ENCODE measurements at places on chromosomes 16 and 17. TPM values are rescaled to one million over a fixed set of nuclear protein-coding genes. Genes with fewer than 3 reads are reported as not detected.

PLXDC1 gene
- 38.6 TPM for polyA plus RNA-seq

MT1M gene
- 6.6 TPM for polyA plus RNA-seq

TBC1D3I gene
- polyA plus RNA-seq = 0.68 TPM

TBC1D10B gene
- polyA plus RNA-seq = 74.1 TPM

CIBAR2 gene
- polyA plus RNA-seq = 3.6 TPM

GLTPD2 gene
- polyA plus RNA-seq = 3.5 TPM

MYOCD gene
- polyA plus RNA-seq = 0.40 TPM

ABCA6 gene
- polyA plus RNA-seq = 0.93 TPM

CRLF3 gene
- 14.4 TPM for polyA plus RNA-seq

MED1 gene
- 30.1 TPM for polyA plus RNA-seq

TM4SF5 gene
- not detected for polyA plus RNA-seq

ABAT gene
- polyA plus RNA-seq = 286 TPM

SCARF1 gene
- 9.5 TPM for polyA plus RNA-seq

PRR35 gene
- polyA plus RNA-seq = not detected

RGS11 gene
- polyA plus RNA-seq = 47.5 TPM

NEUROD2 gene
- 14.1 TPM for polyA plus RNA-seq

SLFN14 gene
- polyA plus RNA-seq = 0.09 TPM

PRR14 gene
- polyA plus RNA-seq = 65.1 TPM

PALB2 gene
- polyA plus RNA-seq = 15.4 TPM

CD300LG gene
- polyA plus RNA-seq = 0.40 TPM

HBQ1 gene
- 10.4 TPM for polyA plus RNA-seq

TBC1D3 gene
- polyA plus RNA-seq = not detected

VASN gene
- polyA plus RNA-seq = 10.8 TPM

SLC13A5 gene
- polyA plus RNA-seq = 11.4 TPM

NPIPB6 gene
- 6.1 TPM for polyA plus RNA-seq

UNC13D gene
- polyA plus RNA-seq = 6.1 TPM

SUZ12 gene
- 27.8 TPM for polyA plus RNA-seq

CCL16 gene
- 0.30 TPM for polyA plus RNA-seq

MAPT gene
- polyA plus RNA-seq = 446 TPM

CDH1 gene
- 23.6 TPM for polyA plus RNA-seq

SPNS2 gene
- 65.1 TPM for polyA plus RNA-seq

KREMEN2 gene
- polyA plus RNA-seq = 1.6 TPM

ACOX1 gene
- polyA plus RNA-seq = 32.7 TPM

RAB11FIP4 gene
- polyA plus RNA-seq = 50.5 TPM

ATMIN gene
- 53.4 TPM for polyA plus RNA-seq

NPIPB8 gene
- 2.4 TPM for polyA plus RNA-seq

ASGR2 gene
- 0.24 TPM for polyA plus RNA-seq

ALDH3A1 gene
- 0.51 TPM for polyA plus RNA-seq

CACNG5 gene
- 7.8 TPM for polyA plus RNA-seq

TMEM114 gene
- 4.2 TPM for polyA plus RNA-seq

EPX gene
- 0.75 TPM for polyA plus RNA-seq

TVP23A gene
- 27.3 TPM for polyA plus RNA-seq

AKAP10 gene
- polyA plus RNA-seq = 25.0 TPM

SPATA22 gene
- polyA plus RNA-seq = 0.63 TPM

All from spinal cord (tissue), 10 donors.